ENCODE measurements at places on chromosomes 5 and 9.

DNA sequence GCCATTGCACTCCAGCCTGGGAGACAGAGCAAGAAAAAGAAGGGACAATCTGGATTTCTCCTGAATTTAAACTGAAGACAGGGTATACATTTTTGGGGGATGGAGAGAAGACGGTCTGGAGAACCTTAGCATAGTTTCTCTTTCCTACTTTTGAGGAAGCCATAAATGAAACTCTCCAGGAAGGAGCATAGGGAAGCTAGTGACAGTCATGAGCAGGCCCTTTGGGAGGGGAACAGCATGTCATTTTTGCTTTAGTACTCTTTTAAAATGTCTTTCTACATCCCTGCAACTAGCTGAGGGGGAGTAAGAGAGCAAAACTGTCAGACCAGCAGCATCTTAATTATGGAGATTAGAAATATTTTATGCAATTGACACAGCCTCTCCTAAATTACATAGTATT is 8.2 kb upstream of the SLC44A1 start:
- DNase-seq = no peak

GRCh38 chr9:78031444-78031892 is at the start of gene GNAQ:
TSS of gene GNAQ (minus strand) at chr9:78031811. CDS start at chr9:78031235, 576 bp downstream.
- no peak for DNase-seq

DNA sequence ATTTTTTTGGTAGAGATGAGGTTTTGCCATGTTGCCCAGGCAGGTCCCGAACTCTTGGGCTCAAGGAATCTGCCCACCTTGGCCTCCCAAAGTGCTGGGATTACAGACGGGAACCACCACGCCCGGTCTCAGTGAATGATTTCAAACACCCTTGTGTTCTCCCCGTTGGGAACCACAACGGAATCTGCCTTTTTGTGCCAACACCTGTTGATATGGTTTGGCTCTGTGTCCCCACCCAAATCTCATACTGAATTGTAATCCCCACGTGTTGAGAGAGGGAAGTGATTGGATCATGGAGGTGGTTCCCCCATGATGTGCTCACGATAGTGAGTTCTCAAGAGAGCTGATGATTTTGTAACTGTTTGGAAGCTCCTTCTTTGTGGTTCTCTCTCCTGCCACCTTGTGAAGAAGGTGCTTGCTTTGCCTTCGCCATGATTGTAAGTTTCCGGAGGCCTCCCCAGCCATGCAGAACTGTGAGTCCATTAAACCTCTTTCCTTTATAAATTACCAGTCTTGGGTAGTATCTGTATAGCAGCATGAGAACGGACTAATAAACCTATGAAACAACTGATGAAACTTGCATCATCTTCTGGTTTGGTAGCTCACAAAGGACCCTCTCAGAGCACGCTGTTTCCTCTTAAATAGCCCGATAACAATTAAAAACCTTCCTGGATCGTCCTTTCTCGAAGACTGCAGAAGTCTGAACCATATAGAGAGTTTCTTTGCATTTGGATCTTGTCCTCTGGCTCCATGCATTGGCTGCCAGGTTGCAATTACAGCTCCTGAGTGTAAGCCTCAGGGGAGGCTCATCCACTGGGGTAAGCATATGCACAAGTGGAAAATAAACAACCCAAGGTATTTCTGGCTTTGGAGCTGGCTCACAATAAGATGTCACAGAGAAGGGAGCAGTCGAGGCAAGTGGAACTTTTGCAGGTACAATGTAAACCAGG is 91.5 kb downstream of the SPRY4 start:
- DNase-seq = no peak

GRCh38 chr5:43225649-43226245 is 33.7 kb downstream of the NIM1K start:
- DNase-seq = no peak

DNA sequence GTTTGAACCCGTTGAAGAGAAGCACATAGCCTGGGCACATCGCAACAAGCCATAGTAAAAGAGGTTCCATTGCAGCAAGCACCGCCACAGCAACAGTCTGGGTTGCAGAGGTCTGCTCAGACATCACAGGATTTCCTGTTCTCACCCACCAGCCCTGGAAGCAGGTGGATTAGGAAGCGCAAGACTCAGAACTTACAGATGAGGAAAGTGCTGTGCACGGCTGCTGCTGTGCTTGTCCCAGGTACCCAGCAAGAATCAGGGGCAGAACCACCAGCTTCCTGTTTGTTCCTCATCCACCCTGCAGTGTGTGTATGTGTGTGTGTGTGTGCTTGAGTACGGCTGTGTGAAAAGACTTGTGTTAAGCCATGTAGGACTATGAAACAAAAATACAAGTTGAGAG is 124.7 kb upstream of the IRX2 start:
- no peak for DNase-seq

DNA sequence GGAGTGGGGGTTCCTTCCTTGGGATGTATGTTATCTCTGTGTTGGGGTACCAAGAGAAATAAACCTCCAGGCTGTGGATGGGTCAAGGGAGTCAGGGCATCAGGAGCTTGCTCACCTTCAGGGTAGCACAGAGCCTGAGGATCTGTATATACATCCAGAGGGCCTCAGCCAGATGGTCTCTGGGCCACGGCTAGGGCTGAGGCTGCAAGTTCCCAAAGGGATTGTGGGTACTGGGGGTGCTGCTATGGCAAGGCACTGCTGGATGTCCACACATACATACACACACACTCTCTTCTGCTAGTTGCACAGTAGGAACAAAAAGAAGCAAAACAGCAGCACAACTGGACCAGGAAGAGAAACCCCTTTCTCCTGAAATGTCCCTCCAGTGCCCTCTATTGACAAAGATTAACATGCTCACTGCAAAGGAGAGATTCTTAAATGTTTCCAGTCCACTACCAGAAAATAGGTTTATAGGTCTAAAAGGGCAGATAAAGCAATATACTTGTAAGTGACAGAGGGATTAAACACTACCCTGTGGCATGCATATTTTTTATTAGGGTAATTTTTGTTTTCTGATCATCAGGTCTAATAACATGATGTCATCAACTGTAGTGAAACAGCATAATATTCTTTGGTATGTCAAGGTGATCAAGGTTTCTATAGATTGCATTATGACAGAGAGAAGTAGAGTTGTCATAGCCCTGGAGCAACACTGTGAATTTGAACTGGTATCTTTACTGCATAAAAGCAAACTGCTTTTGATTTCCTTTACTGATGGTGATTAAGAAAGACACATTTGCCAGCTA is 56.3 kb upstream of the KCNN2 start:
- DNase-seq = no peak

DNA sequence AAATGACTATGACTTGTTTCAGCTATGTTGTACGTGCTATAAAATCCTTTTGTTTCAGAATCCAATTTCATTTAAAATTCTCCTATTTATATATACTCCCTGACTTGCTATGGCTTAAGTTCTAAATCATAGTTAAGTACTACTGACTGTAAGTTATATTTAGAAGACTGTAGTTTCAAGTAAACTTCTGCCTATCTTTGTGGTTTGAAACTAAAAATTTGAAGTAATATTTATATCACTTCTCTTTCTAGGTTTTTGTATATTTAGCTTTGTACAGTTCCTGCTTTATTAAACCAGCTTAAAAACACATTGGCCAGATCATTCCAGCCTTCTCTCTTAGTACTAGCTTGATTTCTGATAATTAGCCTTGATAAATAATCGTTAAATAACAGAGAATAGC is 196.3 kb downstream of the MLLT3 start:
- no peak for DNase-seq

DNA sequence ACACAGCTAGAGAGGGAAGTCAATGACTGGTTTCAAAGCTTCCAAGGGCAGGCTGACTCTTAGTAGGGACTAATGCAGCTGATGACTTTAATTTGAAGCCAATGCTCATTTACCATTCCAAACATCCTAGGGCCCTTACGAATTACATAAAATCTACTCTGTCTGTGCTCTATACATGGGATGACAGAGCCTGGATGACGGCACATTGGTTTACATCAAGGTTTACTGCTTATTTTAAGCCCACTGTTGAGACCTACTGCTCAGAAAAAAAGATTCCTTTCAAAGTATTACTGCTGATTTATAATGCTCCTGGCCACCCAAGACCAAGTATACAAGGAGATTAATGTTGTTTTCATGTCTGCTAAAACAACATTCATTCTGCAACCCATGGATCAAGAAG is 74.1 kb downstream of the DAP start:
- no peak for DNase-seq

- peak; percentile 93 for DNase-seq
These were observed at the start of gene SPIN1 for GRCh38 chr9:88388203-88388885. TSS of gene SPIN1 (plus strand) at chr9:88388444. CDS start at chr9:88426540, 38,096 bp downstream.

DNA sequence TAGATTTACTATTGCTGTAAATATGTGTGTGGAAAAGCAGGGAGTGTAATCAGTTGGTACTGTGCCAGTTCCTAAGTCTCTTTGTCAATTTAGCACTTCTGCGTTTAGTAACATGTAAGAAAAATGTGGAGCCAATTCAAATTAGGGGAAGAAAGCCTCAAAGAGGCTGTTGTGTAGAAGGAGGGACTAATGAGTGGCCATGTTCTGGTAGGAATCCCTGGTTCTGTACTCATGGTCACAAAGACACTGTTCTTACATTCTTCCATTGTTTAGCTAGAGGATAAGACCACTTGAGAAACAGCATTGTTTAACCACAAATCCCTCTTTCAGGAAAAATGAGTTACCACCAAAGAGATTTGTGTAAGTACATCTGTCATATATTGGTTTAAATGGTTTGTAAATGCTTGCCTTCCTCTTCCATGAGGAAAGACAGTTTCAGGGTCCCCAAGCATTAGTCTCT is 14.9 kb downstream of the ARHGEF28 start:
- no peak for DNase-seq

- no peak for DNase-seq
These were observed 7.4 kb upstream of the HNRNPA0 start for GRCh38 chr5:137761566-137761965.

DNA sequence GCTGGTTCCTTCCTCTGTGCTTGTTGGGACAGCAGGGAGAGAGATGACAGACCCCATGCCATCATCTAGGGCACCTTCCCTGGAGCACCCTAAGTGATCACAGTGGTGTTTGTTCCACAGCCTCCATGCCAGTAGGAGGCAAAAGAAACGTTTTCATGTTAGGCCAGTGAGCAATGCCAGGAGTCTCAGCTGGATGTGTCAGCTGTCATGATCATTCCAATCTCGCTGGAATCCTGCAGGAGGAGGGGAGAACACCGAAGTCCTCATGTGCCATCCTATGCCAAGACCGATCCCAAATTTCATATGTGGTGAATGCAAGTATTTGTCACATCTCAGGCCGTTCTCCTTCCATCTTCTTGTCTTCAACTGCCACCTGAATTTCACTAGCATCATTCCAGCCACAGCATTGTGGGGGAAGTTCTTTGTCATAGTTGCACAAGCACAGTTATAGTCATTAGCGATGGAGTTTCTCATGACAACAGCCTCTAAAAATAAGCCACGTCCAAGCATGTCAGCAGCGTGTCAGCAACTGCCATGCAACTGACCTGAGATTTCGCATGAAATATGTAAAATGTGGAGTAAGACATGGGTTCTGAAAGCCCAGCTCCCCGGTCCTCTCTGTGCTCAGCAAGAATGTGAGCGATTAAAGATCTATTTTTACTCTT is 97.2 kb upstream of the DNAH5 start:
- DNase-seq = no peak

GRCh38 chr9:21549251-21549765 is 67.2 kb upstream of the IFNE start:
- DNase-seq = no peak

DNA sequence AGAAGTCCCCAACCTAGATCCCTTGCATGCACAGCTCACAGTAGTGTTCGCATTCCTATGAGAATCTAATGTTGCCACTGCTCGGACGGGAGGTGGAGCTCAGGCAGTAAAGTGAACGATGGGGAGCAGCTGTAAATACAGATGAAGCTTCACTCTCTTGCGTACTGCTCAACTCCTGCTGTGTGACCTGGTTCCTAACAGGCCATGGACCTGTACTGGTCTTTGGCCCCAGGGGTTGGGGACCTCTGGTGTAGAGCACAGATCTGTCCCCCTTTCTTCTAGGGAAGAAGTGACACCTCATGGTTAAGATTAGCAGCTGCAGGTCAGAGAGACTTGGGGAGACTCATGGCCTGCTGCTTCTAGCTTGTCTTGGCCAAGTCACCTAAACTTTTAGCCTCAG is 7.1 kb downstream of the ARHGEF28 start:
- DNase-seq = no peak

DNA sequence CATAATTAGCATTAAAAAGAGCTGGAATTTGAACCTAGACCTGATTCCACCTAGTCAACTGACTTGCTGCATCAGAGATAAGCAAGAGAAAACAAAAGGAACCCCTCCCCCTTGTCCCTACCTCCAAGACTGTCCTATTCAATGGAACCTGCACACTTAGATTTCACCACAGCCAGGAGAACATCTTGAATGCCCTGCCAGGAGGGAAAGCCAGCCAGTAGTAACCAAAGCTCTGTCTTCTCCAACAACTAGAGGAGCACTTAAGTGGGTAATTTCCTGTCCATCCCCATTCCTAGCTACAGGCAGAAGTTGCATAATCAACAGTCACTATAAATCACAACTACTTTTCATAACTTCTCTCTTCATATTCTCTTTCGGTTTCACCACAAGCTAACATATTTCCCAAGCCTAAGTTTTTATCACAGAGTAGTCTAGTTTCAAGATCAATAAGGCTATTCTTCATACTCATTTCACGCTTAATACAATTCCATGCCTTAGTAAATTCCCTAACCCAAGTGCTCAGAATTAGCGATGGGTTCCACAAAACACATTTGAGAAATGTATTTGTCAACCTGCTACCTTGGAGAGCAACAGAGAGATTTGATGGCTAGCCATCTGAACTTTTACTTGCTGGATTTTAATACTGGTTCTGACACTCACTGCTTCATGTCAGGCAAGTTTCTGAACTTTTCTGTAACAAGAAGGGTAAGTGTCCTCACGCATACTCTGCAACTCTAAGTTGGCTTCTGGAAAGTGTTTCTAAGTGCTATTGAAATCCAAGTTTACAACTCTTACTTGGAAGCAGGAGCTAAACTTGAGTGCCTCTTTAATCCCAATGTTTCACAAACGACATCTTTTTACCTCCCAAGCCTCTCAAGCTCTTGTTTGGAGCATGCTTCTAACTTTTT is 2.0 kb downstream of the DENND1A start:
- no peak for DNase-seq

- DNase-seq = no peak
These were observed 48.7 kb downstream of the PCSK1 start for GRCh38 chr5:96384353-96384752.
